Cortex of kidney (tissue), 1 donor: ENCODE measurements at places on chromosomes 4 and X.

DNA sequence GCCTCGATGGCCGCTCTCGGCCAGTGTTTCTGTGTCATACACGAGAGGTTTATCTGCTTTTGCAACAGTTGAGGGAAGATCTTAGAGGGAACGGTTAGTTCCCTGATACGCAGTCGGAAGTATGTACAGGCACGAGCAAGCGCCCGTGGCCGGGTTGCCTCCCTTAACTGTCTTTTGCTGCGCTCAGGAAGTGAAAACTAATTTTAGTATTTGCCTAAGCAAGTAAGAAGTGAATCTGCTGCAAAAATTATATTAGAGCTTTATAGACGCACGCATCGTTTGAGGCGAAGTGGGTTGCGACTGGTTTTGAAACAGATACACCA is 695 bp downstream of the MTM1 start:
- DNase-seq: no peak

- DNase-seq: no peak
Observed at GRCh38 chr4:150289198-150289597, 211.0 kb downstream of the DCLK2 start.

DNA sequence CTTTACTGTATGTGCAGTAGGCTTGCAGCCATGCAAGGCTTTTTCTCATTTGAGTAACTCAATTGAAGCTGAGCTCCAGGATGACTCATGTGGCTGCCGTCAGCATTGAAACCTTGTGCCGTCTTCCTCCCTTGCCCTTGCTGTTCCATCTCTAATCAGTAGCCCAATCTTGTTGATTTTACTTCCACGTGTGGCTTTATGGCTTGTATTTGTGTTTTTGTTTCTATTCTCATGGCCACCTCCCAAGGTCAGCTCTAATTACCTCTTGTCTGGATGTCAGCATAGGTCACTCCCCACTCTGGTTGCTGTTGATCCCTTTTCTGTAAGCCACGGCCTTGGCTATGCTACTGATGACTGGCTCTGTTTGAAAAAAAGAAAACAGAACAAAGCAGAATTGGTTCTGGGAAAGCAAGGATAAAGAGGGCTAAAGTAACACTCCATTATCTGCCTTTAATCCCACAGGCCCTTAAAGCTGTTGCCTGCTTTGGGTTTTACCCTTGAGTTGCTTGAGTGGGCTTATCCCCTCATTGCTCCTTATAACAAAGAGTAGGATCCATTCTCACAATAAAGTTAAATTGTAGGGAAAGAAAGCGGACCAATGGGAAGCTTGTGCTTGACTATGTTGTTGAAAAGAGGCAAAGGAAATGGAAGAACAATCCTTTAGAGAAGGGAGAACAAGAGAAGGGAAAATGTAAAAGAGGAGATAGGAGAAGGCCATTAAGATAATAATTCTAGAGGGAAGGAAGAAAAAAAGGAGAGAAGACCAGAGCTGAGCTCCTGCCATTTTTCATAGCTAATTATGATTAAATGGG is 173.9 kb upstream of the PGRMC2 start:
- DNase-seq: no peak

DNA sequence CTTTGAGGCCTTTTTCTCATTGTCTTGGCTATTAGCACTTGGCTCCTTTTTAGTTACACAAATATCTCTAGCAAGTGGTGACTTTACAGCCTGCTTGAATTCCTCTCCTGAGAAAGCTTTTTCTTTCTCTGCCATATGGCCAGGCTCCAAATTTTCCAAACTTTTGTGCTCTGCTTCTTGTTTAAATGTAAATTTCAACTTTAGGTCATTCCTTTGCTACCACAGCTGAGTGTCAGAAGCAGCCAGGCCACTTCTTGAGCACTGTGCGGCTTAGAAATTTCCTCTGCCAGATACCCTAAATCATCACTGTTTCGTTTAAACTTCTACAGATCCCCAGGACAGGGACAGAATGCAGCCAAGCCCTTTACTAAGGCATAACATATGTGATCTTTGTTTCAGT is 222.4 kb downstream of the FBXO8 start:
- no peak for DNase-seq

DNA sequence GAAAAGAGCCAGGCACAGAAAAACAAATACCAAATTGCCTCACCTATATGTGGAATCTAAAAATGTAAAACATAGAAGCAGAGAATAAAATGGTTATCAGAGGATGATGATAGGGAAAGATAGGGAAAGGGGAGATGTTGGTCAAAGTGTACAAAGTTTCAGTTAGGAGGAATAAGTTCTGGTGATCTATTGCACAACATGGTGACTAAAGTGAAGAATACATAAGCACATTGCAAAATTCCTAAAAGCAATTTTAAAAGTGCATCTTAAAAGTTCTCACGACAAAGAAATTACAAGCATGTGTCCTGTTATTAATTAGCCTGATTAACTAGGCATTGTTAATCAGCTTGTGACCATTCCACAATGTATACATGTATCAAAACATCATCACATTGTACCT is 136.0 kb downstream of the GABRG1 start:
- no peak for DNase-seq

DNA sequence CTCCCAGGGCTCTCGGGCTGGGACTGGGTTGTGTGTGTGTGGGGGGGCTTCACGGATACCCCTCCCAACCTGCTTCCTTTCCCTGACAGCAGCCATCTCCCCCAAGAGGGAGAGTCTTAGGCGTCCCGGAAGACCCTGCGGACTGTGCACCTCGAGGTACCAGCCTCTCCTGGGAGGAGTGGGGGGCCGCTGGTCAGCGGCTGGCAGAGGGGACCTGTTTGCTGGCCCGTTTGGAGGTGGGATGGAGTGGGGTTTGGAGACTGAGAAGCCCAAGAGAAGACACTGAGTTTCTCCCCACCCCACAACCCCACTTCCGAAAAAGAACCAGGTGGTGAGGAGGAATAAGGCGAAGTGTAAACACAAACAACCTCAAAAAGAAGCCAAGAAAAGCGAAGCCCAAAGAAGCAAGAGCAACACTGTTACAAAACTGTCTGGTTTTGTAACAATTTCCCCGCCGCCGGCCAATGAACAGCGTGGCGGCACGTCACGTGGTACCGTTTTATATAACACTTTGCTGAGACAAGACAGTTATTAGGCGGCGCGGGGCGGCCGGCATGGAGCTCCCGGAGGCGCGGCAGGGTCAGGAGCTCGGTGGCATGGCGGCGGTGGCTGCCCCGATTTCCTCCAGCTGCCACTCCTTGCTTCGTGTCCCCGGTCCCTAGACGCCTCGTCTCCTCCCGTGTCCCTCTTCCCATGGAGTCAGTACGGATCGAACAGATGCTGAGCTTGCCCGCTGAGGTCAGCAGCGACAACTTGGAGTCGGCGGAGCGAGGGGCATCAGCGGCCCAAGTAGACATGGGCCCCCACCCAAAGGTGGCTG is at the start of gene LONRF3:
LONRF3 (plus strand) TSS at position 531 of the 820 bp plus-strand sequence; CDS start at position 694, 163 bp downstream.
- no peak for DNase-seq

DNA sequence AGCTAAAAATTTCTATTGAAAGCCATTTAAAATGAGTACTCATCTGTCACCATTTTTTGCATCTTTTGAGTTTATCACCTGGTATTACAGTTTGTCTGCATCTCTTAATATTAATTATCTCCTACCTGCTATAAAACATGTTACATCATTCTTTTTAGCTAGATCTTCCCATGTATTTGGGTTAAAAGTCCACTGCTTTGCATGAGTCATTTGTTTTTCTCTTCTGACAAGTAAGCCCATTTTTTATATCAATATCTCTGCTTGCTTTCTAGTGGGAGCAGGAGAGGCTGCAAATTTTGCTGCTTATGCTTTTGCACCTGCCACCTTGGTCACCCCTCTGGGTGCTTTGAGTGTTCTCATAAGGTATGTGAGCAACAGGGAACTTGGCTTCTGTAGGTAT is 16.1 kb downstream of the NIPAL1 start:
- DNase-seq: no peak

DNA sequence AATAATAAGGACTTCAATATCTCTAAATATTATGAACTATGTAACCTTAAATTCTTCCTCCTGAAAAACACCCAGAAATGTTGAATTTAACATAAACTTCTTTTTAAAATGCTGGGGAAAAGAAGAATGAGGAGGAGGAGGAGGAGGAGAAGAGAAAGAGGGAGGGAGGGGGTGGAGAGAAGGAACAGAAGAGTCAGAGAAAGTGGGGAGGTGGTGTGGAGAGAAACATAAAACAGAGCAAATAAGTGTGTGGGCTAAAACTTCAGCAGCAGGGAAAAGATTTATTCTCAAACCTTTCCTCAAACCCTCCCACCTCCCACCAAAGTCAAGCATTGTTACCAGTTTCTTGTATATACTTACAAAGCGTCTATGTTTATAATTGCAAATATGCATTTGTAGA is 34.7 kb upstream of the SEC24B start:
- DNase-seq: no peak

DNA sequence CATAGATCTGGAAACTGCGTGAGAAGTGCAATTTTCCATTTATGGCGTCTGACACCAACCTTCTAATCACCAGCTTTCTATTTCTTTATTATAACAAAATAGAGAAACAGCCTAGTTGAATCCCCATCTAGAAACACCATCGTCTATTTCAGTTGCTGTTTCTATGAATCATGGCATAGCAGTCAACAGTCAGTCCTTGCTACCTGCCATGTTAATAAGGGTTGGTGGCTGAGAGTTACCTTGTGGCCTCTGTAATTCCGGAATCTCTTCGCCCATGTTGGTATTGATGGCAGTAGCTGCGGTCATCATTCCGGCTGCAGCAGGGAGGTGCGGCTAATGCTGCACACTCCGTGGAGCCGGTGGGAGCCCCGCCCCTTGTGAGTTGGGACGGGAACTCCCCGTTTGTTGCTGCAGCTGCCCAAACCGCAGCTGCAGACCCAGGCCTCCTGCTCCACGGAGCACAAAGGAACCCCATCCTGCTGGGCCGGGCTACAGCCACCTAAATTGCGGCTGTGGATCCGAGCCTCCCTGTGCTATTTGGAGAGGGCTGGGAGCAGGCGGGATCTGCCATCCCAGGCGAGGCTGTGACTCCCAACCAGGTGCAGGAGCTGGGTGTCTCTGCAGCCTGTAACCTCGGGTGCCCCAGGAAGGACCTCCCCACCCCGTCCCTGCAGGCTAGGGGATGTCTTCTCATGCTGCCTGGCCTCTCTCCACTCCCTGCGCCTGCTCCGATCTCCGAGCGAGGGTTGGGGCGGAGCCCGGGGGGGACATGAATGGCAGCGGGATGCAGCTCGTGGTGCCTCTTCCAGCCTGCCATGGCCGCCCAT is 115.4 kb upstream of the STK26 start:
- no peak for DNase-seq
